ENCODE measurements at places on chromosomes 3 and 15.
A peak's percentile ranks its signal among the peaks of the same experiment; 100 is the strongest.

- no peak for DNase-seq
Observed at GRCh38 chr3:124699686-124700396, 30.4 kb upstream of the UMPS start.

GRCh38 chr3:28210968-28211713 is 30.3 kb upstream of the CMC1 start:
- no peak for DNase-seq

- DNase-seq: peak; percentile 35
Observed at GRCh38 chr15:64017591-64018163, 28.6 kb downstream of the DAPK2 start.

DNA sequence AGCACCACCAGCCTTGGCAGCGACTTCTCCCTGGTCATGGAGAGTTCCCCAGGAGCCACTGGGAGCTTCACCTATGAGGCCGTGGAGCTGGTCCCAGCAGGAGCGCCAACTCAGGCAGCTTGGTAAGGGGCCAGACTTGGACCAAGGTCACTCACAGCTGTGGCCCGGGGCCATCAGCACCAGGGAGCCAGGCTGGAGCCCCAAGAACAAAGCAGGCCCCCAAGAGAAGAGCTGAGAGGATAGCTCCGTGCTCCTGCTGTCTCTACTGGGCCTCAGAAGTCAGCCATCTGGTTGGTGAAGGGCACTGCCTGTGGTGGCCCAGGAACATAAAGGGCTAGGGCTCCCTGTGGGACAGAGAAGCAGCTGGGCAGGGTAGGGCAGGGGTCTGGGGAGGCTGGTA is 14.7 kb upstream of the CPNE9 start:
- no peak for DNase-seq

DNA sequence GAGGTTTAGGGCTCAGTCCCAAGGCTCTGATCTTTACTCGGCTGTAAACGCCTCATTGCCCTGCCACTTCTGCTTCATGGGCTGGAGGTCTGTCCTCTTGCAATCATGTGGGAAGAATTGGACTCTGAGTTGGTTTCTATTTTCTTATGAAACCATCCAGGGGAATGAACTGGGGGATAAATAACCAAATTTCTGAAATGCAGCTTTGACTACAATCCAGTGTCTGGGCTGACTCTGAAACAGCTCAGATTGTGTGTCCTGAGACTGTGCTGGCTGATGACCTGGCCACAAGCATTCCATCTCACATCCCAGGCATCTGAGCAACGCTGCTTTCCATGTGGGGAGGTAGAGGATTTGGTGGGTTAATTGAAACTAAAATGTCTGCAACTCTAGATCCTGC is 71.0 kb upstream of the GALNT15 start:
- peak; percentile 78 for DNase-seq

GRCh38 chr3:105811518-105812193 is 57.2 kb downstream of the CBLB start:
- no peak for DNase-seq
